NCI-H1105 (cell line): ENCODE measurements at places on chromosomes 6 and 20.
A peak's percentile ranks its signal among the peaks of the same experiment; 100 is the strongest.

DNA sequence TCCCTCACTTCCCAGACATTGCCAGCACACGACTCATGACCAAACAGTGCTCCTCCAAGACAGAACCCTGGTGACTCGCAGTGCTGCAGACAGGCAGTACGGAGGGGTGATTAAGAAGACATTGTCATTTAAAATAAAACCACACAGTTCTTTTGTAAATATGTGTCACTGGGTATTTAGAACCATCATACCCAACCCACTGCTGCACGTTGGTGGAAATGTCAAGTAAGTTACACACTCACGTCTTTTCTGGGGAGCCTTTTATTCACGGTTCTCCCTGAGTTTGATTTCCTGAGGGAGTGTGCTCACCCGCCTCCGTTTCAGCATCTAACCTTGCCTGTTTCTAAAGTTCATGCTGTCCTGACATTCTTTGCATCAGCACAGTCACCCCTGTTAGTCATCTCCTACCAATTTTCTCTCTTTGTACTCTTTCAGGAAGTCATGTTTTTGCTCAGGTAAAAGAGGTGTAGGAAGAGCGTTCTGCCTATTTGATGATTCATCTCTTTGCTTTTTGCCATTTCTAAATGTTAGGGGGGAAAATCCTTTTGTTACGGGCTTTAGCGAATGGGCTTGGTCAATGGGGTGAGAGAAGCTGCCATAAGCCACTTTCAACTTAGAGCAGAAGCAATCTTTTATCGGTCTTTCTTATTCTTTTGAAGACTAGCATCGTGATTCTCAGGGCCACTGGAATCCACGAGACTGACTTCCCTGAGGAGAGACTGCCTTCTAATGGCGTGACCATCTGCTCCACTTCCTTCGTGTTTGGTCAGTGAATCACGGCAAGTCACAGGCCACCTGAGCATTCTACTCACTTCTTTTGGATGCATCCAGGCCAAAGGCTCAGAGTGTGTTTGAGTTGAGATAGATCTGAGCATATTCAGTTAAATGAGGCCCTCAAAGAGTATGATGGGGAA is 512.8 kb upstream of the JARID2 start:
- no peak for DNase-seq

DNA sequence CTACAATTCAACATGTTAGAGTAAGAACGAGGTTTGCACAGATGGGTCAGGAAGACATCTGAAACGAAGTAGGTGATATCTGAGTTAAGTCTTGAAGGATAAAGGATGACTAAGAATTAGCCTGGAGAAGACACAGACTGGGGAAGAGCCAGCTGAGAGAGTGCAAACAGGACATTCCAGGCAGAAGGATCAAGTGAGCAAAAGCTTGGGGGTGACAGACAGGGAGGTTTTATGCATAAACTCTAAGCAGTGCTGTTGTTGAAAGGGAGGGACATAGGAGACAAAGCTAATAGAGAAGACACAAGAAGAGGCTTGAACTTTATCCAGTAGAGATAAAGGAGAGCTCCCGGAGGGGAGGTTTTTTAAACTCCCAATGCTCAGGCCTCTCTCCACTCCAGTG is 15.0 kb upstream of the ETV7 start:
- no peak for DNase-seq

DNA sequence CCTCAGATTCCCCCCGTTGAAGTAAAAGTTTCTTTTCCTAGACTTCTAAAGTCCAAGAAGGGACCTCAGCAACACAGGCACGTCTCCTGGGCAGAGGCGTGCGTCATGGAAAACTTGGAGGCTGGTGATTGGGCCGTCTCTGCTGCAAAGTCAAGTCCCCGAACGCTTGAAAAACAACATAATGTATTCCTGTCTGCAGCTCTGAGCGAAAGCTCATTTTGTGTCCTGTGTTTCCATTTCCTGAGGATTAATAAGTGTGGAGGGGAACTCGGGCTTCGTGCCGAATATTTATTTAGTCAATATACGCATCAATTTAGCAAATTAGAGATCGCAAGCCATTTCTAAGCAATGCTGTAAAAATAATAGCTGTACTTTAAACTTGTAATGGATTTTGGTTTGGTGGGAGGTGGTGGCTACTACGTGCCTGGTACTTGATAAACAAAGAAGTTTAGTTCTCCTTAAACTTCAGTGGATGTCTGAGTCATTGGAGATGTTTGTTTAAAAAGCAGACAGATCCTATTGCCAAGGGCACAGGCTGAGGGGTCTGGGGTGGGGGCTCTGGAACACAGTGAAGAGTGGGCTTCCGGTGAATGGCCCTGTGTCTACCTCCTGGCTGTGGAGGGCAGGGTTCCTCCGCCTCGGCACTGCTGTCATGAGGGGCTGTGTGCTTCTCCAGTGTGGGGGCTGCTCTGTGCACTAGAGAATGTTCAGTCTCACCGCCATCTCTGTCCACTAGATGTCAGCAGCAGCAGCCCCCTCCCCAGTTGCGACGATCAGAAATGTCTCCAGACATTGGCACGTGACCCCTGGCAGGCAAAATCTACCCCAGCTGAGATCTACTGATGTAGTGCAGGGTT is 21.8 kb downstream of the PCK1 start:
- peak; percentile 15 for DNase-seq

- no peak for DNase-seq
These were observed 18.9 kb upstream of the CCN5 start for GRCh38 chr20:44696315-44696714.

DNA sequence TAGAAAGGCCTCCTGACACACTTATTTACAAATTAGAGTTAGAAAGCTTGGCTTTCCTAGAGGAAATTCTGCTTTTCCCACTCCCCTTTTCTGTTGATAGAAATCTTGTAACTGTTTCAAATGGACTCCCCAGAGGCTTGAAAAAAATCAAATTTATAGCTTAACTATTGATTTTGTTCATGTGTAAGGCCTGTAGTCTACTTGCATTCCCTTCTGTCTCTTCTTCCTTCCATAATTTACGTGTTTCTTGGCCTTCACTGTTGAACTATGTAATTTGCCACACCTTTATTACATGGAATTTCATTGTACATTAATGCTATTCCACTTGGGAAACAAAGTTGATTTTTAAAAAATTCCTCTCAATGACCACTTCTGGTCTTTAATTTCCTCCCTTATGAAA is 81.4 kb downstream of the LAMP5 start:
- no peak for DNase-seq

- no peak for DNase-seq
These were observed 10.7 kb downstream of the ZFAND3 start for GRCh38 chr6:37830225-37830624.

DNA sequence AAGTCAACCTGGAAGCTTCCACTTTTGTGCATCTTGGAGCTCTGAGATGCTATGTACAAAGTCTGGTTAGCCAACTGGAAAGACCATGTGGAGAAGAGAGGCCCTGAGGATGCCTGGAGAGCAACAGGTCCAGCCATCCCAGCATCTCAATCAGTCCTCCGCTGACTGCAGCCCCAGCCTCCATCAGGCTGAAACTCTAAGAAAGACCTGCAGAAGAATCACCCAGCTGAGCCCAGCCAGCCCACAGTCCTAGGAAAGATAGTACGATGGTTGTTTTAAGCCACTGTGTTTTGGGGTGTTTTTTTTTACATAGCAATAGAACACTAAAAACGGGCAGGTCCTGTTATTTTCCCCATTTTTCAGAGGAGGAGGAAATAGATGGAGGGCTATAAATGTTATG is 84.0 kb downstream of the NCR2 start:
- no peak for DNase-seq

GRCh38 chr20:7362601-7363000 is 577.7 kb downstream of the HAO1 start:
- DNase-seq, result no peak

GRCh38 chr20:25257130-25257529 is 9.2 kb downstream of the PYGB start:
- no peak for DNase-seq

GRCh38 chr6:35686873-35687555 is 1.7 kb downstream of the FKBP5 start:
- no peak for DNase-seq

- DNase-seq, result no peak
These were observed 86.4 kb downstream of the EDN3 start for GRCh38 chr20:59386809-59387208.

GRCh38 chr6:128241216-128241615 is 279.2 kb downstream of the PTPRK start:
- no peak for DNase-seq

GRCh38 chr6:133230052-133230451 is 11.1 kb upstream of the EYA4 start:
- DNase-seq, result no peak

- DNase-seq, result peak; percentile 39
These were observed 36.2 kb upstream of the MRPS18A start for GRCh38 chr6:43723737-43724295.

GRCh38 chr6:123909989-123910388 is 106.3 kb downstream of the NKAIN2 start:
- DNase-seq, result peak; percentile 61

- DNase-seq, result no peak
These were observed 523 bp upstream of the COX7A2 start for GRCh38 chr6:75244063-75244584.

DNA sequence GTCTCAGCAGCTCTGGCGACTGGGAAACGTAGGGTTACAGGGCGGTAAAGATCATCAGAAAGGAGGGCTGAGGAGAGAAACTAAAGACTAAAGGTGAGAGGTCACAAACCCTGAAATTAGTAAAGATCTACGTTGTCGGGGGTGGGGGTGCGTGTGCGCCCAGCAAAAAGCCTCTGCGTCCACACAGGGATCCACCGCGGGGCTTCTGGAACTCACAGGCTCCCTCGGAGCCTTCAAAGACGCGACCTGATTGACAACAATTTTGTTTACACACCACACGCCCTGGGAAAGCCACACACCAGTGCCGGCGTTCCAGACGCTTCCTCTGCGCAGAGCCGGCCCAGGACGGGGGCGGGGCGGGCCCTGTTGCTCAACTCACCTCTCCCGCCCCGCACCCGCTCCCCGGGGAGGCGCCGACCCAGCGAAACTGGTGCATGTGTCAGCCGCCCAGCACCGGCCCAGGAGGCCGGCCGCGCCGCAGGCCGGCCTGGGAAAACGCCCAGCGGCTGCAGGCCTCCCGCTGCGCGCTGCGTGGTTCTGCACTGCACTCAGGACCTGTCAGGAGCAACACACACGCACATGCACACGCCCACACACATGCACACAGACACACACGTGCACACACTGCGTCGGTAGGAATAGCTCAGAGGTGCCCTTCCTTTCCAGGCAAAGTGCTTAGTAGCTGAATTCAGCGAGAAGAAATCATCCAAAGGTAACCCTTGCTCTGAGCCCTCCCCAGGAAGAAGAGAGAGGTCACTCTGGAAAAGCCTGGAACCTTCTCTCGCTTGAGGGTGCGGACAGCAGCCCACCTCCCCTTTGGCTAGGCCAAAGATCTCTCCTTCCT is 57.2 kb upstream of the ARID1B start:
- no peak for DNase-seq

GRCh38 chr6:159751448-159751847 is 10.4 kb upstream of the ACAT2 start:
- no peak for DNase-seq

DNA sequence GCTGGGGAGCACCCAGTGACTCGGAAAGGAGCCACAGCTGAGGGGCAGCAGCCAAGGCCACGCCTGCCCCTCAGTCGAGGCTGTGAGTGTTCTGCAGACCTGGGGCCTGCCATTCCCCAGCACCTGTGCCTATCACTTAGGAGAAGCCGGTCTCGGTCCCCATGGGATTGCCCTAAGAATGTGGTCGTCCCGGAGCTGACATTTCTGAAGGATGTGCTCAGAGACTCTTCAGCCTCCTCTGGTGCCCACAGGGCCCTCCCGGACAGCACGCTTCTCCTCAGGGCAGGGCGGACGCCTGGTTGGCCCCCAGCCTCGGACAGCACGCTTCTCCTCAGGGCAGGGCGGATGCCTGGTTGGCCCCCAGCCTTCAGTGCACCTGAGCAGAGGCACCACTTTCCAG is 223.9 kb downstream of the ERMARD start:
- DNase-seq, result no peak

DNA sequence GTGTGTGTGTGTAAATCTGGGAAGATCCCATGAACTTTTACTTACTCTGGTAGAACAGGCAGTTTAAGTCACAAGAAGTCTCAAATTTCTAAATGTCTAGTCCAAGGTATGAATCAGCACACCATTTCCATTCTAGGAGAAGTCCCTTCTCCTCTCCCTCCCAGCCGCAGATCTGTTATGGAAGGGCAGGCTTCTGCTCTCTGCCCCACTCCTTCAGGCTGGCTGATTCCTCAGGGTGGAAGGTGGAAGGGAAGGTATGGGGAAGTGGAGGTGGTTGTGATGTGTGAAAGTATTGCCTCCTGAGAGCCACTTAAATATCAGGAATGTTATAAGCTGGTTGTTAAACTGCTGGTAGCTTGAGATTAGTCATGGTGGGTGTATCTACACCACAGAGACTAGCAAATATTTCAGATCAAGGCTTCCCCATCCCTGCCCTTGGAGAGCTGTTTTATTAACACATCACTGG is 44.5 kb upstream of the LAMA4 start:
- DNase-seq, result no peak

GRCh38 chr6:162181111-162181510 is 546.5 kb downstream of the PRKN start:
- no peak for DNase-seq

DNA sequence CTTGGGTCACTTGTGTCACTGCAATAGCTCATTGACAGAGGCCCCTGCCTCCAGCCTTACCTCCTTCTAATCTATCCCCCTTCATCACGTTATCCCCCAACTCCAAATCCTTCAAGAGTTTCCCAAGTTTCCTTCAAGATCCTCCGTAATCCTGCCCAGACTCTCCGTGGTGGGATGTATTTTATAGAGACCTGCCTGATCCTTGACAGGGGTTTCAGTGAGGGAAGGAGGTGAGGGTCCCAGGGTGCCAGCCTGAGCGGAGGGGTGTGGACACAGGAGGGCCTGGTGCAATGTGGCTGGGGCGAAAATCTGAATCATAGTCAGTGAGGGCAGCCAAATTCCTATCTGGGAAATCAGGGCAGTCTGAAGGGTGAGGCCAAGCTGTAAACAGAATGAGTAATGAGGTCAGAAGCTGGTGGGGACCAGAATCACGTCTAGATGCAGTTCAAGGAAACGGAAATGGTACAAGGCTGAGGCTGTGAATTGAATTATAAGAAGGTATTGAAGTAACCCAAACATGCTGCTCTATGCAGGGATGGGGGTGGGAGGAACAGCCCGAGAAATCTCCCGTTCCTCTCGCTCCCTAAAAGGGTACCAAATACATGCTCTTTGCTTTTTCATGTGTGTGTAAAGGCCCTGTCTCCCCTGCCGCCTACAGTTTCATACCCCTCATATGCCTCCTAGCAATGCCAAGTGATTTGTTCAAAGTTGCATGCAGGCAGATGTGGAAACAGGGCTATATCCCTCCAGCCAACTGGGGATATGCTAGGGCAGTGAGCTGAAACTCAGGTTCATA is 35.4 kb upstream of the PIM1 start:
- DNase-seq, result no peak

- DNase-seq, result no peak
These were observed 26.7 kb downstream of the HLA-DRB1 start for GRCh38 chr6:32562940-32563339.

- no peak for DNase-seq
These were observed 19.3 kb downstream of the ECT2L start for GRCh38 chr6:138815221-138815620.
